CD8-positive, alpha-beta memory T cell (primary cell): ENCODE measurements at places on chromosomes 2 and 18. TPM values are rescaled to one million over a fixed set of nuclear protein-coding genes. Genes with fewer than 3 reads are reported as not detected.

Gene ABHD1
- 0.33 TPM for total RNA-seq

DNA sequence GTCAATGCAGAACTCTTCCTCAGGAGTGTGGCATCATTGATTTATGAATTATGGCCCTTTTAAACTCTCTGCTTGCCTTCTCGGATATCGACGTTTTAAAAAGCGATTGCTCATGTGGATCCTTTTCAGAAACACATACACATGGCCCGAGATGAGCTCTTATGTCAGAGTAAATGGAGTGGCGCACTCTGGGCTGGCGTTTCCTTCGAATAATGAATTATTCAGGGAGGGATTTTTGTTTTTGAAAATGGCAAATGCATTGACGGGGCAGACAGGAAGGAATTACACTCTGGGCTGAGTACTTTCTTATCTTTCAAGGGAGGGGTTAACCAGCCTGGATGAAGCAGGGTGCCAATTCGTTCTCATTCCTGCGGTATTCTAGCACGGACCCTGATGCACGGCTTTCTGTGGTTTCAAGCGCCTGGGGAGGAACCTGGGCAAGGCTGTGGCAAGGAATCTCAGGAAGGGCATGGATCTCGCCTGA, 142.7 kb downstream of the PRKCE start:
- no peak for DNase-seq
- H3K4me3 ChIP-seq: no peak overlapping the region
- H3K36me3 ChIP-seq: no peaks in the 10 kb centered on the region
- no peaks in the 10 kb centered on the region for H3K4me1 ChIP-seq

- no peaks in the 10 kb centered on the region for H3K36me3 ChIP-seq
- H3K4me3 ChIP-seq: no peak overlapping the region
- H3K4me1 ChIP-seq: no peaks in the 10 kb centered on the region
- no peak overlapping the region for H3K27ac ChIP-seq
- H3K27me3 ChIP-seq: no peaks in the 10 kb centered on the region
These were observed 86.2 kb upstream of the THOC1 start for GRCh38 chr18:354003-354402.

Gene PCARE
- not detected for total RNA-seq

Gene FAP
- total RNA-seq: not detected
